GM23248 (cell line): ENCODE measurements at places on chromosomes 2 and 18.
A peak's percentile ranks its signal among the peaks of the same experiment; 100 is the strongest.

DNA sequence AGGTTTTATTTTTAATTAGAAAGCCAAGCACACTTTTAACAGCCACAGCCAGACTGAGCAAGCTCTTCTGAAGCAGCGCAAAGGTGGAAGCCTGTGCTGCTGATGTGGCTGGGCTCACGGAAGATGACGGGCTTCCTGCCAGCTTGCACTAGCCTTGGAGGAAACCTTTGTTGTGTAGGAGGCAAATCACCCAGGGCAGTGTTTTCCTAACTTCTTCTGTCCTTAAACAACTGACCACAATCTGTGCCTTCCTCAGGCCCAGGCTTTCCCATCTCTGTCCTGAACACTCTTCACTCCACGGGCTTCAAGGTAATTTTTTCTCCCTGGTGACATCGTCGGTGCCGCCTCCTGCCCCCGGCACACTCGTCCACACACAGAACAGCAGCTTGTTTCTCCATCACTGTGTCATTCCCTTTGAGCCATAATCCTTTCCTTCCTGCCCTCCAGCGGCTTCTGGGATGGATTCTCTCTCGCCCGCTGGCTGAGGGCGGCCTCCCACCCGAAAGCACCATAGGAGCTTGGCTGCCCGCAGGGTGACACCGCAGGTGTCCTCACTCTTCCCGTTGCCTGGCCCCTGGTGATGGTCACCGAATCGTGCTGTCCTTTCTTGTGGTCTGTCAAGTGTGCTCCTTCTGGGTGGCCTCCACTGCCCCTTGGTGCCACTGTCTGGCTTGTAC is 31.1 kb upstream of the INHBB start:
- no peak for DNase-seq

- DNase-seq: no peak
Measured at GRCh38 chr2:29724282-29724681, 197.1 kb downstream of the ALK start.

- no peak for DNase-seq
Measured at GRCh38 chr2:127574656-127575055, 39.2 kb downstream of the MYO7B start.

DNA sequence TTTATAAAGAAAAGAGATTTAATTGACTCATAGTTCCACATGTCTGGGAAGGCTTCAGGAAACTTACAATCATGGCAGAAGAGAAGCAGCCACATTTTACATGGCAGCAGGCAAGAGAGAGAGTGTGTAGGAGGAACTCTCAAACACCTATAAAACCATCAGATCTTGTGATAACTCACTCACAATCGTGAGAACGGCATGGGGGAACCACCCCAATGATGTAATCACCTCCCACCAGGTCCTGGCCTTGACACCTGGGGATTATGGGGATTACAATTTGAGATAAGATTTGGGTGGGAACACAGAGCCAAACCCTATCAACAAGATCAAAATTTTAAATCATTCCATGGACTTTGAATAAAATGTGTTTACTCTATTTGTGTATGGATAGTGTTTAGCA is 575.6 kb downstream of the ADCYAP1 start:
- no peak for DNase-seq

DNA sequence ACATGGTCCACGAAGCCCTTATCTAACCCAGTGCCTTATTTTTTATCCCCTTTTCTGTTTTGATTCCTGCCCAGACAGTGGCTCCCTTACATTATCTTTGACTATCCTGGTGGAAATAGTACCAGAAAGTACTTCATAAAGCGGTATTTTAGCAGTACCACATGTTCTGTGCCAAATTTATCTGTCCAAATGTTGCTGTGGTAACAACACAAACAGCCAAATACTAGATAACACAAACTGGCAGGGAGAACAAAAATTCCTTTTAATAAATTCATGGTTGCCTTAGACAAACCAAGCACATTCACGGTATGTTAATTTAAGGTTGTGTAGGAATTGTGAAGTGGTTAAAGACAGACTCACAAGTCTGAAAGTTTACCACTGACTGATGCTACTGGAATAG is 187.9 kb upstream of the LHCGR start:
- peak; percentile 14 for DNase-seq

DNA sequence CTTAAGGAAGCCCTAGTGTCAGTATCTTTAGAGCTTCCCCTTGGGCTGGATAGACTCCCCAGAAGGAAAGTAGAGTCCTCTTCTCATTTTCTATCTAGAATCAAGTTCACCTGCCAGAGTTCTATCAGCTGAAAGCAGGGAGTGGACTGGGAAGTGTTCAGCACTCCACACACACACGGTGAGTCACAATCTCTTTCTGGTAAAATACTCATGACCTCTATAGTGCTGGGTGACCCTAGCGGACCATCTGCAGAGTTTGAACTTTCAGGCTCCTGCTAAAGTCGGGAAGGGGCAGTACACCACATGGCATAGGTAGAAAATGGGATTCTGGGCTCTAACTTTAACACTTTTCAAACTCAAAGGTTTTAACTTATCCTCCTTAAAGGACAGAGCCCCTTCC is 43.3 kb downstream of the SAP130 start:
- DNase-seq: no peak

DNA sequence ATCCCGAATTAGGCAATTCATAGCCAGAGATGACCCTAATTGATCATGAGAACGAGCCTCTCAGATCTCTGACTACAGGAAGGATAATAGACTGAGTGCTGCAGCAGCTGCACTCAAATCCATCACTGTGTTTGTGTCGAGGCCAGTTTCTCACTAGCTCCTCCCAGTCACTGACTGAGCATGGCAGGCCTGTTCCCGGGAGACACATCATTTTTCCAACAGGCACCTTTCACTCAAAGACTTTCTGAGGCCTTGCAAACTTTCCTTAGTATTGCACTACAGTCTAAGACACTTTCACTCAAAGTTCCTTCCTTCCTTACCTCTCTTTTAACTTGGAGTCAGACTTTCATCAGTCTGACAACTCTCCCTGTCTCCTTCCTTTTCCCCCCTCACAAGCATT is 13.7 kb downstream of the SOS1 start:
- DNase-seq: no peak
